ENCODE measurements at places on chromosomes 6 and 20.

DNA sequence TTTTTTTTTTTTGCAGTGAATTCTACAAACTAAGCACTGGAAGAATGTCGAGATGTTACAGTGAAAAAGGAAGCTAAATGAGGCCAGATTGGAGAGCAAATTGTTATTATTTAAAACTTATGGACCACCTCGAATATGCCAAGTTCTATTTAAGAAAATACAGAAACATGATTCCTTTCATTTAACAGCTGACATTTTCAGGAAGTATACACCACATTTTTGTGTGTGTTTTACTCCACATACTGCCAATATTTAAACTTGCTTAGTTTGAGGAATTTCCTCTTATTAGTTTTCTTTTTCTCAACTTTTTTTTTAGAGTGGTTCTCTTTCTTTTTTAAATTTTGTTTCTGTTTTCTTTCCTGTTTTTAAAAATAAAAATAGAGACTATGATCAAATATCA lies 37.0 kb upstream of the GCLC start:
- DNase-seq = no peak

GRCh38 chr6:133309579-133309978 lies 68.4 kb downstream of the EYA4 start:
- DNase-seq = no peak

DNA sequence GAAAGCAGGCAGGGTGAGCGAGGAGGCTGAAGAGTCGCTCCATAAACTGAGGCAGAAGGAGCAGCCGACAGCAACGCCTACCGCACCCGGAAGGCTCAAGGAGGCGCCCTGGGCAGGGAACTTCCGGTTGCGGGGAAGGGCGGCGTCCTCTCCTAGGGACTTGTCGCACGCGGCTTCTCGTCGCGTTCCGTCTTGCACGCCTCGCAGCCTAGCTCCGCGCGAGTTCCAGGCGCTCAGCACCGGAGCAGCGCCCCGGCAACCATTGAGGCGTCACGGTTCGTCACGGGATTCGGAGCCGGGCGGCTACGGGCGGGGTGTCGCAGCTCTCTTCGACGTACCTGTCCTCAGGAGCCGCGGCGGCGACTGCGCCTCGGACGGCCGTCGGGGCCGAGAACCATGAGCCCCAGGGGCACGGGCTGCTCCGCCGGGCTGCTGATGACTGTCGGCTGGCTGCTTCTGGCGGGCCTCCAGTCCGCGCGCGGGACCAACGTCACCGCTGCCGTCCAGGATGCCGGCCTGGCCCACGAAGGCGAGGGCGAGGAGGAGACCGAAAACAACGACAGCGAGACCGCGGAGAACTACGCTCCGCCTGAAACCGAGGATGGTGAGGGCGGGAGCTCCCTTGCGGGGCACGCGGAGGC lies at the start of gene SPACA1:
TSS of gene SPACA1 (plus strand) at position 332 of the 641 bp plus-strand sequence. CDS start at position 397, 65 bp downstream.
- no peak for DNase-seq

DNA sequence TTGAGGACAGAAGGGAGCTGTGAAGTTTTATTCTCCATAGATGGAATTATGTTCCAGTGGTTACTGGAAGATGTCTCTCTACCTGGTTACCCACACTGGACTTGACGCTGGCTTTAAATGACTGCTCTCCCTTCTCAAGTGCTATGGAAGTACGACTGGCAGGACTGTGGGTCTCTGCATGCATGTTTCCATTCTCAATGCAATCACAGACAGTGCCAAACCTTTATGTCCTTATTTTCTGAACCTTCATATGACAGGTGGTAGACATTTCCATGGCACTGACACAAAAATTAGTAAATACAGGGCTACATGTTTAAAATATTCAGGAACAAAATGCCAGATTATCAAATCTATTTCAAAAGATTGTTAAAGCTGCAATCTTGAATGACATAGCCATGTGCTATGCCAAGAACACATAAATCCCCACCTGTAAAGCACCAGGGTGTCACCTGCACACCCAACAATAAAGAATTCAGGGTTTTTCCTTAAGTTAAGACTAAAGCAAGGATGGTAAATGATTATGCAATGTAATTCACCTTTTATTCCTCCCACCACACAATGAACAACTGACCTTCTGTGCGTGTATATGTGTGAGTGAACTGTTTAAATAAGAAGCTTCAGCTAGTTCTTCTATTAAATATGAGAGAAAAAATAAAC lies 153.3 kb upstream of the ENPP5 start:
- no peak for DNase-seq

DNA sequence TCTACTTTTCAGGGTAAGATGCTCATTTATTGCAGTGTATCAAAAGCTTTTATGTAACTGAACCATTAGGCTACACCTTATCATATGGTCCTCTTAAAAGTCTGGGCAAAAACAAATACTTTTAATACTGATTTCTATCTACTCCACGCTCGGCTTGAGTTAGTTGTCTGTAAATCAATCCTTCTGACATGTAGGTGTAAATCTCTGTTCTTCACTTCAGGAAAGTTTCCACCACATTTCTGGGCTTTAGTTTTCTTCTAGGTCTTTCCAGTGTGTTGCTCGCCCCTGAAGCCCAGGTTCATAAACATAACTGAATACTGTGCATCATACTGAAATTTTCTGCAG lies 89.2 kb upstream of the RNF217 start:
- no peak for DNase-seq

DNA sequence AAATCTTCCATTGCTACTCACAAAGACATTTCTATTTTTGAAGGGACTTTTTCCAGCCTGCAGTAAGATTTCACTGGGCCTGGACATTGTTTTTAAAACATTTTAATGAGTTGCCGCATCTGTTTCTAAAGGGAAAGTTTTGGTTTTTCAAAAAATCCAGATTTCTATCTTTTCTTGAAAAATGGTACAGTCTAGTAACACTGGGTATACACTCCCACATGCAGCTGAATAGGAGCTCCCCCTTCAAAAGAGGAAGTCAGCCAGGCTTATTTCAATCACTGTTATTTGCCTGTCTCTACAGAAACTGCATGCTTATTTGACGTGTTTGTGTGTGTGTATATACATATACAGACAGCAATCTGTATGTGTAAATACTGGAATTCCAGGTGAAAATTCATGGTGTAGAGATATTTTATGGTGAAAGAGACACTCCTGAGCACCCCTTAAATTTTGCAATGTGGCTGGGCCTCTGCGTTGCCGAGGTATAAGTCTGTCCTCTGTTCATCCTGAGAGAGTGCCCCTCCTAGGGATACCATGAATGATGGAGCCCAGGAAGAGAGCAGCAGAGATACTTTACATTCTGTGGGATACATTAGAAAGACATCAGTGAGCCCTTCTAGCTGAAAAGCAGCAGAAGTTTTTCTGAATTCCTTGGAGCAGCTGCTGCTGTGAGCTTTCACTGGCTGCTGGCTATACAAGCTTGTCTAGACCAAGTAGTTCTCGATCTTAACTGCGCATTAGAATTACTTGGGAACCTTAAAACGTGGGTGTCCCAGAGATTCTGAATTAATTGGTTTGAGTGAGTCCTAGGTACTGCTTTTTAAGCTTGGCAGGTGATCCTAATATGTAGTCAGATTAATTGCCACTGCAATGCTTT lies 12.0 kb upstream of the ABRACL start:
- DNase-seq = no peak

- no peak for DNase-seq
Observed at GRCh38 chr20:64219202-64219601, 36.3 kb upstream of the PCMTD2 start.

GRCh38 chr20:10963717-10964266 lies 290.0 kb upstream of the JAG1 start:
- no peak for DNase-seq

DNA sequence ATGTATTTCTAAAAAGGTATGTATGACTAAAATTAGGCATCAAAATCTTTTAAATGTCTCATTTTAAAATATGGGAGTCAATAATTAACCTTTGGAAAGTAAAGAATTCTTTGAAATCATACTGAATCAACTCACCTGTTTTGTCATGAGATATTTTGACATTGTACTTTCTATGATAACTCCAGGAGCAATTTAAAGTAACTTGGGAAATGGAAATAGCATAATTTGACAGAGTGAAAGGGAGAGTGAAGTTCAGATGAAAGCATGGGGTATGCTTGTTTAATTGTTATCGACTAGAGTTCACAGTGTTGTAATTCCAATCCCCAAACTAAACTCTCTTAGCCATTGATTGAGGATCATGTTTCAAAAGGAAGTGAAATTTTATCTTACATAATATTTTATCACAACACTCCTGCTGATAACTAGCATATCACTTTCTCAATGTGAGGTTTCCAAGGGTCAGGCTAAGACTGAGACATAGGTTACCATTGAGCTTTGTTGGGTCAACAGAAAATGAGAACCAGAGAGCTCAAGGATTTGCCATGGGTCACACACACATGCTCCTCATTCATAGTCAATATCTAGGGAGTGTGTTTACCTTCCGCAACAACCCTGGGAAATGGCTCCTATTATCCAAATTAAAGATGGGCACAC lies 2.3 kb downstream of the GSTA1 start:
- DNase-seq = no peak

DNA sequence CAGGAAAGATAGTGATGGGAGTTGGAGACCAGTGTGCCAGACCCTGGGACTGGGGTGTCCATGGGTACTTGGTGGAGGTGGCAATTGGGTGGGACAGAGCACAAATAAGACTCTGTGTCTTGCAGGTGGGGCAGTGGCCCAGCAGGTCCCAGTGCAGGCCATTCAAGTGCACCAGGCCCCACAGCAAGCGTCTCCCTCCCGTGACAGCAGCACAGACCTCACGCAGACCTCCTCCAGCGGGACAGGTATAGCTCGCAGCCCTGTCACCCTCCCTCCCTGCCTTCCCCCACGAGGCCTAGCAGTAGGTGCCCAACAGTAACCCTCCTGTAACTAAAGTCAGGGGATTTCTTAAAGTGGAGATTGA lies 5.3 kb downstream of the SRF start:
- no peak for DNase-seq

GRCh38 chr6:3800850-3801591 lies 48.2 kb upstream of the FAM50B start:
- DNase-seq = no peak

- peak; percentile 80 for DNase-seq
Observed at GRCh38 chr6:170371588-170371987, 65.0 kb downstream of the FAM120B start.

- no peak for DNase-seq
Observed at GRCh38 chr6:11532097-11532496, 5.5 kb upstream of the TMEM170B start.

- no peak for DNase-seq
Observed at GRCh38 chr6:157093536-157093935, 229.8 kb downstream of the TMEM242 start.

- no peak for DNase-seq
Observed at GRCh38 chr6:36514554-36515456, 32.5 kb downstream of the STK38 start.

- no peak for DNase-seq
Observed at GRCh38 chr6:133017581-133017980, 203.2 kb downstream of the RPS12 start.

DNA sequence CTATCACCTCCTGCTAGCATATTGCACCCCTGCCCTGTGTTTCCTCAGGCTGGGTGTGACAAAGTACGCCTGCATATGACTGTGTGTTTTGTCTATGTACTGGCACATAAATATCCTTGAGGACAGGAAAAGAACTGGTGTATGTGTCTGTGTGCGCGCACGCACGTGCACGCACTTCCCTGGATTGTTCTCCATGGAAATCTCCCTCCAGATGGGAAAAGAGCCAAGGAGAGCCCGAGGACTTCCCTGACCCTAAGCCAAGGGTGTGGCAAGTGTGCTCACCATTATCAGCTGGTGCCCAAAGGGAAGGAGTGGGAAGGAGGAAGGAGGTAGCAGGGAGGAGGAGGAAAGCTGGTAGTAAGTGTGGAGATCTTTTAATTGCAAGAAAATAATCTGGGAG lies 117.6 kb downstream of the HIVEP2 start:
- no peak for DNase-seq

DNA sequence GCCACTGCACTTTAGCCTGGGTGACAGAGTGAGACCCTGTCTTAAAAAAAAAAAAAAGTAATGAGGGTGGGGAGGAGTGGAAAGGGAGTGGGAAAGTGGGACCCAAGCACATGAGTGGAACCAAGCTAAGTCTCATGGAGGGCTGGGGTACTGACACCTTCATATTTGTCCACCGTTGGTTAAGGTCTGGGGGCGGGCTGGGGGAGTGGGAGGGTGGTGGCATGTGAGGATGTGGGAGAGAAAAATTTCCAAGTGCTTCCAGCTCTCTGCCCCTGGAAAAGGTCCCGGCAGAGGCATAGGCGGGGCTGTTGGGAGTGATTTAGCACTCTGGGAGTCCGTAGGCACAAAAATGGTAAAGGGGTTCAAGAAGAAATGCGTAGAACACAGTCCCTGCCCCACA lies 6.1 kb downstream of the PSORS1C2 start:
- DNase-seq = no peak

DNA sequence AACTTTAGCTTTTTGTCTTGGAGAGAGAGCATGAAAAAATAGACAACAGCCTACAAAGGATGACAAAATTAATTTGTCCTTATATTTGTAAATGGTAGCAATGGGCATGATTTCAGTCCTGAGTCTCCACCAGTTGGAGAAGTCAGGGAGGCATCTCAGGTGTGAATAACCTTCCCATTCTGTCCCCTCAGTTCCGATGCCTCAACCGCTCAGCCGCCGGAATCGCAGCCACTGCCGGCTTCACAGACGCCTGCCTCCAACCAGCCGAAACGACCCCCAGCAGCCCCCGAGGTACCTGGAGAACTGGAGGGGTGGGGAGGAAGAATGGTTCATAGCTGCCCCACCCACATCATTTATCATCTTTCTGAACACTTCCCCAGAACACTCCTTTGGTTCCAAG lies 3.6 kb downstream of the PRRC2A start:
- peak; percentile 6 for DNase-seq

DNA sequence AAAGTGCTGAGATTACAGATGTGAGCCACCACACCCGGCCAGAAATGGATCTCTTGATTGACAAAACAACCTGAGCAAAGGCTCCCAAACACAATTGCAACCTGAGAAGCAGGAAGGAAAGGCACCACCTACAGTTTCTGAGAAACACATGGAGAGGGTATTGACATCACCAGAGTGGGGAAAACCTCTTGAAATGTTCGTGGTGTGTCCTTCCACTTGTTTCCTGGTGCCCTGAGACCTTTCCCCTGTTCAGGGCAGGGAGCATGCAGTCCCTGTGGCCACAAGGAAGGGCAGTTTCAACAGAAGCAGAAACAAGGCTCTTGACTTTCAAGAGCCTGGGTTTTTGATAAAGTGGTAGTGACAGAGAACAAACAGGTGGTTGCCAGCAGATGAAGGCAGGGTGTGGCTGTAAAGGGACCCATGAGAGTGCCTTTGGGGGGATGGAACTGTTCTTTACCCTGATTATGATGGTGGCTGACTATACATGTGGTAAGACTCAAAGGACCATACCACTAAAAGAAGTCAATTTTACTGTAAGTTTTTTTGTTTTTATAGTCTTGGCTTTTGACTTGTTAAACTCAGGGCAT lies 3.2 kb upstream of the BPIFA1 start:
- no peak for DNase-seq

- no peak for DNase-seq
Observed at GRCh38 chr6:106820412-106820852, 154.1 kb downstream of the CD24 start.

- peak; percentile 43 for DNase-seq
Observed at GRCh38 chr6:88074791-88075190, 27.1 kb downstream of the SPACA1 start.

GRCh38 chr20:14064333-14064732 lies 69.0 kb downstream of the MACROD2 start:
- no peak for DNase-seq

- no peak for DNase-seq
Observed at GRCh38 chr6:76681781-76682180, 609.3 kb upstream of the IMPG1 start.

- no peak for DNase-seq
Observed at GRCh38 chr6:126040826-126041225, 54.5 kb downstream of the TRMT11 start.

GRCh38 chr6:24721461-24722215 lies 2.7 kb upstream of the C6orf62 start:
- DNase-seq = no peak

- peak; percentile 51 for DNase-seq
Observed at GRCh38 chr6:106608080-106608668, 21.1 kb downstream of the RTN4IP1 start.
